Activated CD4-positive, alpha-beta T cell treated with anti-CD3 and anti-CD28 coated beads, Interleukin-2, amount 50 U/mL, for 16 hours (primary cell): ENCODE measurements at places on chromosomes 11 and 22.

DNA sequence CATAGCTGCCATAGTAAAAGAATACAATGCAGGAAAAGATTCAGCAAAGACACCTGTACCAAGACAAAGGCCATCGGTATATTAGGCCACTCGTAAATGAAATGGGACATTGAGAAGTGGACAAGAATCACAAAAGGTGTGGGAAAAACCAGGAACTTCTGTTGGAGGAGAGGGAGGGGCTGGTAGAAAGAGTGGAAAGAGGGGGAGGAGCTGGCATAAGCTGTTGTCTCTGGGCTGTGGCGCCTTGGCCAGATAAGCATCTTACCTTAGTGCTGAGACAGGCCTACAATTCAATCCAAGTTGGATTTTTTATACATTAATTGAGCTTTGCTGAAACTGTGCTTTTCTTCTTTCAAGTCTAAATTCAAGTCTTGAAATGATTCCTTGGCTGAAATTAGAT lies 37.1 kb downstream of the ZNF202 start:
- DNase-seq = no peak

- DNase-seq = no peak
These were observed 550.1 kb downstream of the SOX6 start for GRCh38 chr11:15806217-15806616.

DNA sequence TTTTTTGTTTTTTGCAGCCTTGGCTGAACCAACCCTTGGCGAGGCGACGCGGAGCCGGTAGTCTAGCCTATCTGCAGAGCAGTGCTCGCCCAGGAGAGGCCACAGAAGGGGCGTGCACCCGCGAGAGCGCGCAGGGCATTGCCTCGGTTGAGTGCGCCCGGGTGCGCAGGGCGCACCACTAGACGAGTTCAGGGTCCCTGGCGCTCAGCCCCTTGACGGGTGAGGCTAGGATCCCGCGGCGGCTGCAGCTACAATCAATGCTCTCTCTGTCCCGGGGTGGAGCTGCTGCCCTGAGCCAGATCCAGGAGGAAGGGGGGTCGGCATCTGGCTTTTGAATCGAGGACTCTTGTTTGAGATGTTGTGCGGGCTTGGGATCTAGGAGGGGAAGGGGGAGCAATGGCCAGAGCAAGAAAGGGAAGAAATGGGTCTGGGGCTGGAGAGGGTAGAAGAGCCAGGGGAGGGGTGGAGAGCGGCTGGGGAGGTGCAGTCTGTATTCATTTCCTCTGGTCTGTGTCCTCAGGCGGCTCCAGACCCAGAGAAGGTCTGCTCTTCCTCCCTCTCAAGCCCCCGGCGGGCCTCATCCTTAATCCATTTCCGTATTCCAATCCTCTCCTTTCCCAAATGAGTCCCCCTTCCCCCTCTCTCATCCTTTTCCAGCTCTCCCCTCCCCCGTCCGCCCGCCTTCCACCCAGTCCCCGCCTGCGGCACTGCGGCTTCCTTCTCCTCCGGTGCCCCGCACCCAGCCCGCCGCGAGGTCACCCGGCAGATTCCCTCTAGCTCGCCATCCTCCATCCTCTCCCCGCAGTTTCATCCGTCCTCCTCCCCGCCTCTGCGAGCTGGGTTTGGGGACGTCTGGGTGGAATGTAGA lies 797 bp downstream of the THY1 start:
- DNase-seq = no peak

- DNase-seq = no peak
These were observed 3.0 kb downstream of the FRMD8 start for GRCh38 chr11:65389294-65389980.

- no peak for DNase-seq
These were observed 10.9 kb downstream of the FAM76B start for GRCh38 chr11:95778699-95779098.

DNA sequence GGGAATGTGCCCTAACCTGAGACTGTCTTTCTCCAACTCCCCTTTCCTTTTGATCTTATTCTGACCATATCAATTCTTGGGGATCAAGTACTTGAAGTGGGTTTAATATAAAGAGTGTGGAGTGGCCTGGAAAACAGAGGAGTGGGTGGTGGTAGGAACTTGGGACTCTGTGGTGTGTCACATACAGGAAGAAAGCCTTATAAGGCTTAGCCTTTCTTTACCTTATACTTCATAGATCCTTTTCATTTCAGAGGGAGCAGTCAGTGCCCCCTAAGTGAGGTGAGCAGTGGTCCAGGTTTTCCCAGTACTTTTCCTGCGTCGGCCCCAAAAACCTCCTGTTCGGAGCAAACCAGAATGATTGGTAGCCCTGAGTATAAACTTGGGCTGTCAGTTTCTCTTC lies 486 bp downstream of the OOSP1 start:
- DNase-seq = no peak

DNA sequence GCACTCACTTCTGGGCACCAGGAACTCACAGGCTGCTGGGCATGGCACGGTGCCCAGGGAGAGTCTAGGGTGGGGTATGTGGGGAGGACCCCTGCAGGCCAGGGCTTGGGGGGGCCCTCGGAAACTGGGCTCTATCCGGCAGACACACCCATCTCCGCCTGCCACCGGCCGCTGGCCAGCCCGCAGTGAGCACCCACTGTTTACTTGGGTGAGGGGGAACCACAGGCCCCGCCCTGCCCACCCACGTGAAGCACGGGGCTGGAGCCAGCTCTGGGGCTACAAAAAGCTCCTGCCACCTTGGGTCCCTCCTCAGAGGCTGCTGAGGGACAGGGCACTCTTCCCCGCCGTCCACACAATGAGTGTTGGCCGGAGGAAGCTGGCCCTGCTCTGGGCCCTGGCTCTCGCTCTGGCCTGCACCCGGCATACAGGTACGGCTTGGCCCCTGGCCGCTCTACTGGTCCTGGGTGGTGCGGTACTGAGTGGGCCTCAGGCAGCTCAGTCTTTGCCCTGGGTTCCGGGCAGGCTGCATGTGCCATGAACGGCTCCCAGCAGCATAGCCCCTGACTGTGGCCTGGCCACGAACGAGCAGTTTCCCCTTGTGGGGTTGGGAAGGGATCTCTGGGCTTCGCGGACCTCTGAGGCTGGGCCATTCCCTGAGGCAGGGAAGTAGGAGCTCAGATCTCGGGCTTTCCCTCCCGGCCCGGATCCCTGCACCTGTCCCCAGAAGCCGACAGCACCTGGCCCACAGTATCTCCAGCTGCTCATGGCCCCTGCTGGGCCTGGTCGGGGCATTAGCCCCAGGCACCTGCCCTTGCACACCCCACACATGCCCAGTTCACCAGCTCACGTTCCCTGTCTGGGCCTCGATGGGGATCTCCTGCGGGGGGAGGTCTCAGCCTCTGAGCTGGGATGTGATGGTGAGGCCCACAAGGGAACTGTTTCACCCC lies at the start of gene MUC5AC:
Gene MUC5AC (plus strand): TSS at position 309 of the 947 bp plus-strand sequence. CDS start 47 bp downstream, at position 356.
- DNase-seq = no peak

DNA sequence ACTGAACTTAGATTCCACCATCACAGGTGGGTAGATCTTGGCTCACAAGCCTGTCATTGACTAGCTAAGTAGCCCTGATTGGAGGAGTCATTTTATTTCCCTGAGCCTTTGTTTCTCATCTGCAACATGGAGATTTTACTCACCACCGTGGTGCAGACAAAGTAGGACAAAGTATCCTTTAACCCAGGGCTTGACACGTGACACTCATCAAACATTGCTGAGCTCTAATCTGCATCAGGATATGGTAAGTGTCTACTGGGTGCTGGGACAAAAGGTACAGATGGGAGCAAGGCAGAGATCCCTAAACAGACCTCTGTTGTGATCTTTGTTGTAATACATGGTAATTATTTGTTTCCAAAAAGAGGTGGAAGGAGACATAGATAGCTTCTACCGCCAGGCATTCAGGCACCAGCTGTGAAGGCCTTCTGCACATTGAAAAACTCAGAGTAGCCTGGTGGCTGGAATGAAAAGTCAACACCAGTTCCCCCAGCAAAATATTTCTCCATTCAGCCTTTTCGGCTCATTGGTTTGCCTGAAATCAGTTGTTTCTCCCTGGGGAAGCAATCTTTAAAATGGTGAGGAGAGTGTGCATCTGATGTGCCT lies 18.3 kb upstream of the MICAL2 start:
- DNase-seq = no peak

DNA sequence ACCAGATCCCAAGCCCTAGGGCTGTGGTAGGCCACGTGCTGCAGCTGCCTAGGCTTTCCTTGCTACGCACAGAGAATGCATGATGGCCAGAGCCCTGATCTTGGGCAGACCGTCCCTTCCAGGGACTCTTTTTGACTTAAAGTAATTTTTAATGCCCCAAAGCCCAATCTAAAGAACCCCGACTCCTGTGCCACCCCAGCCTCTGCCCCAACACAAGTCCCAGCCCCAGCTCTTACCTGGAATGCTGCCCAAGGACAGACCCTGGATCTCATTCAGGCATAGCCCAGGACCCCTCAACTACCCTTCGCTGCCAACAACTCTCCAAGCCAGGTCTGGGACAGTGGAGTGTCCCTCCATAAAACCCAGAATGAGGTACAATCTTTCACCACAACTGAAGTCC lies 211.7 kb upstream of the B3GAT1 start:
- DNase-seq = no peak

DNA sequence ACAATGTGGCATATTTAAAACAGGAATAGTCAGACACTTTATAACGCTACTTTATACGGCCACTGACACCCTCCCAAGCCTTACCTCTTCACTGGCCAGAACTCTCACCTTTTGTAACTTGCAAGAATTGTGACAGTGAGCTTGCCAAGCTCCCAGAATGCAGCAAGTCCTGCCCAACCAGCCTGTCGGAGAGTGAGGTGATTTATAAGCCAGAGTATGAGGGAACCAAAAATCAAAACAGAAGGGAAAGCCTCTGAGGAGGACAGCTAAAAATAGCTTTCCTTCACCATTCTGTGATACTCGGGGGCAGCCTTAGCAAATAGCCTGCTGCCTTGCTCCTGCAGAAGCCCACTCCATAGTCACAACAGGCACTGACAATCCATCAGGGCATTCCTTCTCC lies 229.7 kb downstream of the FAM76B start:
- DNase-seq = no peak

DNA sequence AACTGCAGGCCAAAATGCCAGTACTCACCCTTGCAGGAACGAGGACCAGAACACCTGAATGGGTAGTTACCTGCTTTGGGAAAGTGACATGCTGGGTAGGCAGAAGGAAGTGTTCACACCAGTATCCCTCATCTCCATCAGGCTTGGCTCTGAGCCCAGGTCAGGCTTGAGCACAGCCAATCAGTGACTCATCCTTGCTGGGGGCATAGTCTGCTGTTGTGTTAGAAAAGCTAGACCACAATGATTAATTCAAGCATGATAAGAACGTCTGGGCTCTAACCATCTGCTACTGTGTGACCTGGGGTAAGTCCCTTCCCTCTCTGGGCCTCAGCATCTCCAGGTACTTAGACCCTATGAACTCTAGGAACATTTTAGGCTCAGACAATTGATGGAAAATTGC lies 450.4 kb downstream of the MIAT start:
- DNase-seq = no peak

DNA sequence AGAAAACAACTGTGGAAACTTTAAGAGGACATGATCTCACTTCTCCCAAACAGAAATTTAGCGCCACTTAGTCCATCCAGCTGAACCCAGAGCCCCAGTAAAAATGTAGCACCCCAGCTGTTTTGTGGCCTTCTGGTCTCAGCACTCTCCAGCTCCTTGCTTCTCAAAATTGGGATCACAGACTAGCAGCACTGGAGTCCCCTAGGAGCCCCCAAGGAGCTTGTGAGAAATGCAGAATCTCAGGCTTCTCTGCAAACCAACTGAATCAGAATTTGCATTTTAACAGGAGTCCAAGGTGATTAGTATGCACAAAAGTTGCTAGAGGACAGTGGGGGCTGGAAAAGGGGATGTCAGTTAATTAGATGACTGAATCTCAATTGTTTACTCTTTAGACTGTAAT lies 89.8 kb upstream of the FIBIN start:
- DNase-seq = no peak

DNA sequence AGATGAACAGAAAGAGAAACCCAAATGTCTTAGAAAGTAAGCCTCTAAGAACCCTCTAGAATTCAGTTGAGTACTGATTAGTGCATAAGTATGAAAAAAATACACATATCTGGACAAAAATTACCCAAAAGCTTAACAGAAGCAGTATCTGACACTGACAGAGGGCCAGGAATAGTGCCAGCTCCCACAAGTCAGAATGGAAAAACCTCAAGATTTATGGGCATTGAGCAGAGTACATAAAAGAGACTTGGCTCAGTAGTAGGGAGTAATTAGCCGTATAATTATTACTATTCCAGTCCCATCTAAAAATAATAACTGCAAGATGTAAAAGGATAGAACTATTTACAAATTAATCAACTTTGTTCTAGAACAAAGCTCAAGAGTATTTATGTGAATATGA lies 834.5 kb downstream of the FAM181B start:
- DNase-seq = no peak

GRCh38 chr11:88414981-88415413 lies 77.5 kb upstream of the CTSC start:
- peak; percentile 72 for DNase-seq

- DNase-seq = no peak
These were observed 143.7 kb downstream of the SNX19 start for GRCh38 chr11:130772266-130773227.

- peak; percentile 75 for DNase-seq
These were observed 112.8 kb downstream of the WNT7B start for GRCh38 chr22:45863981-45864751.
